ENCODE measurements at places on chromosomes 13 and 19. TPM values are rescaled to one million over a fixed set of nuclear protein-coding genes. Genes with fewer than 3 reads are reported as not detected.

The DPF1 gene
- polyA plus RNA-seq, result 1.6 TPM

The LILRA6 gene
- not detected for polyA plus RNA-seq

The ILF3 gene
- polyA plus RNA-seq, result 139 TPM

The PSG11 gene
- not detected for polyA plus RNA-seq

The ZNF714 gene
- polyA plus RNA-seq, result 4.5 TPM

The PROZ gene
- polyA plus RNA-seq, result not detected

The PRKD2 gene
- polyA plus RNA-seq, result 23.9 TPM

The ACP7 gene
- 1.3 TPM for polyA plus RNA-seq

The RFPL4AL1 gene
- polyA plus RNA-seq, result not detected

The FGF21 gene
- not detected for polyA plus RNA-seq

The TNPO2 gene
- polyA plus RNA-seq, result 118 TPM

The MAST1 gene
- polyA plus RNA-seq, result 0.42 TPM

The TMEM150B gene
- not detected for polyA plus RNA-seq

The GIPC3 gene
- polyA plus RNA-seq, result 0.01 TPM

GRCh38 chr19:17107546-17108452, 32.2 kb downstream of the MYO9B start:
- DNase-seq, result peak; percentile 98

- DNase-seq, result no peak
Measured at GRCh38 chr19:58407658-58408151, 744 bp upstream of the ZNF584 start.

GRCh38 chr13:106528718-106529414, 6.6 kb downstream of the EFNB2 start:
- no peak for DNase-seq

GRCh38 chr19:48393559-48394330, at the start of gene GRIN2D:
Gene GRIN2D (plus strand): TSS chr19:48393668. CDS start chr19:48398393, 4,725 bp downstream.
- DNase-seq, result no peak

GRCh38 chr13:81021284-81021840, 680.4 kb upstream of the SPRY2 start:
- DNase-seq, result no peak

DNA sequence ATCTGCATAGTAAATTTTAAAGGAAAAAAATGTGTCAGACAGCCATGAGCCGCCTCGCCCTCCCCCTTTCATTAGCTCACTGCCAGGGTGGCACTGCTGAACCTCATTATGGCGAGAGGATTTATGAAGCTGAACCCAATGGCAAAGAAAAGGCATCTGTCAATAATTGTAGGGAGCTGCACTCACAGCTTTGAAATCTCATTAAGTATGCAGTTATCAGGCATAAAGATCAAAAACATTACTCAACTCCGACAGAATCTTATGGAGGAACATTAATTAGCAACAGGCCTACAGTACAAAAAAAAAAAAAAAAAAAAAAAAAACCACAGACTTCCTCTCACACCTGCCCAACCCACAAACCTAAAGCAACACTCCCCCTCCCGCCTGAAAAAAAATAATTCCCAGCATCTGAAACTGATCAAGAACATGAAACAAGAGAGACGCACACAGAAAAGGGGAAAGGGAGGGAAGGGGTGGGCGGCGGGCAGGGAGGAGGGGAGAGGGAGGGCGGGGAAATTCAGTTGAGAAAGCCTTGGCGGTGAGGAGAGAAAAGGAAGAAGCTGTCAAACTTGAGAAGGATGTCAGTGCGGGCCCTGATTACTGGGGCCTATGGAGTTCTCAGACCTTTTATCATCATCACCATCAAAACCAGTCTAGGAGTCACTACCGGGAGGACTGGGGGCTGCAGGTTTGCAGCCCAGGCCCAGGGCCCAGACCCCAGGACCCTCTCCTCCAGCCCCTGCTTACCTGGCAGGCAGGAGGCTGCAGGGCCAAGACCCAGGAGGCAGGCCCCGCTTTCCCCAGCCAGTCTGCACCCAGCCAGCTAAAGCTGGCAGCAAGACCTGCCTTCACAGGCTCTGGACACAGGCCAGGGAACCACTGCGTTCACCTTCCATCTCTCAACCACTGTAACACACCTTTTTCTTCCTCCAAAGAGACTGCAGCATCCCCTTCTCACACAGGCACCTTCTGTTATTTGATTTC, 8.9 kb downstream of the TSHZ3 start:
- peak; percentile 54 for DNase-seq

- no peak for DNase-seq
Measured at GRCh38 chr19:49912965-49913685, 15.9 kb upstream of the ATF5 start.

GRCh38 chr19:9070066-9070465, 16.8 kb upstream of the OR1M1 start:
- DNase-seq, result no peak

DNA sequence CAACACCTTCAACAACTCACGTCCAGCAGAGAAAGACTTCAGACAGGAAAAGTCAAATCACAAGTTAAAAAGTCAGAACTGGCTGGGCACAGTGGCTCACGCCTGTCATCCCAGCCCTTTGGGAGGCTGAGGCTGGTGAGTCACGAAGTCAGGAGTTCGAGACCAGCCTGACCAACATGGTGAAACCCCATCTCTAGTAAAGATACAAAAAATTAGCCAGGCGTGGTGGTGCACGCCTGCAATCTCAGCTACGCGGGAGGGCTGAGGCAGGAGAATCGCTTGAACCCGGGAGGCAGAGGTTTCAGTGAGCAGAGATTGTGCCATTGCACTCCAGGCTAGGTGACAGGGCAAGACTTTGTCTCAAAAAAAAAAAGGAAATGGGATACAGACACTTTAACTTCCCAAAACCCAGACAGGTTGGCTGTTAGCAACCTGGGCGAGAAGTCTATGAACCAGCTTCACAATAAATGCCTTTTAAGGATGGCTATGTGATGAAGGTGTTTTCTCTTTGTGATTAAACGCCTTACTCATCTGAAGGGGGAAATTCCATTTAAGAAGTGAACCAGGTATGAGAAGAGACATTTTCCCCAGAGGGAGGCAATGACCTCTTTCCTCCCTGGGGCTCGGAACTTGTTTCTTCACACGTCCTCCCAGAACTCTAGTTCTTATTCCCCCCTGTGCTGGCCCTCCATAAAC, 80.4 kb downstream of the INSR start:
- DNase-seq, result peak; percentile 27

GRCh38 chr13:20247403-20247802, 15.3 kb upstream of the GJB6 start:
- no peak for DNase-seq

GRCh38 chr13:98780451-98780850, 28.0 kb upstream of the SLC15A1 start:
- DNase-seq, result no peak

- no peak for DNase-seq
Measured at GRCh38 chr13:36124236-36124822, 6.9 kb downstream of the DCLK1 start.

GRCh38 chr13:68019901-68020300, 789.8 kb upstream of the PCDH9 start:
- no peak for DNase-seq

DNA sequence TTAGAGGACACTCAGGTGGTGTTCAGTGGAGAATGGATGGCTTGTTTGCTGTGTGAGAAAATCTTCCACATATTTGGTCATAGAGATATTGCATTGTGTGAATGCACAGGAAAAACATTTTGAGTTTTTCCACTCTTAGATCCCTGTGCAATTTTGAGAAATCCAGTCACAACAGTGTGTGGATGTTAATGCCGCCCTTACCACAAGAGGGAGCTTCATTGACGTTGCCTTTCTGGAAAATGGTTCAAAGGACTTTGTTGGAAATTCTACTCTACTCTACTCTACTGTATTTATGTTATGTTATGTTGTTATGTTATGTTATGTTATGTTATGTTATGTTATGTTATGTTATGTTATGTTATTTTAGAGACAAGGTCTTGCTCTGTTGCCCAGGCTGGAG, 13.4 kb downstream of the ZNF20 start:
- DNase-seq, result no peak

DNA sequence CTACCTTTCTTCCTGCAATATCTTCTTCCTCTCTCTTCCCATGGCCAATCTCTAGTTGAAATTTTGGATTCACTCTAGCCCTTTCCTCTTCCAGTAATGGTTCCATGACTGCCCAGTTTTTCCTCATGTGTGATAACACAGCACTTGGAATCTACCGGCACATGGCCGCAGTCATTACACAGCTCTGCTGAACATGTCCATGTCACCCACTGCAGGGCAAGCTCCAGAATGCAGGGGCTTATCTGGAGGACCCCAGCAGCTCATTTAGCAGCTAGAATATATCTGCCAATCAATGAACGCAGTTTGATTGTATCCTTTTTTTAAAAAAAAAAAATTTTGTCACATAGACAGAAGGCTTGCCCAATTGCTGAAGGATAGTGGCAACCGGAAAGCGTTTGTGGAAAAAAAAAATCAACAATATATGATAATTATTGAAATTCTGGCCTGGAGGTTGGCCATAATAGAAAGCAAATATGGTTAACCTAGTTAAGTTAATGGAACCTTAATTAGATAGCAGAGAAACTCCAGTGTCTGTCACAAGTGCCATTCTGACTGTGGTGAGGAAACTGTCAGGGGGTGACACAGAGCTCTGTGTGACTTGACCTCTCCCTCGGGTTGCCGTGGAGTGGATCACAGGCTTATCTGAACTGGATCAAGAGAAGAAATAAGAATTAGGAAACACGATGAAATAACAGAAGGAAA, 426.7 kb downstream of the LIG4 start:
- no peak for DNase-seq

GRCh38 chr19:6586056-6586455, 4.9 kb downstream of the CD70 start:
- no peak for DNase-seq

- no peak for DNase-seq
Measured at GRCh38 chr13:38430796-38431195, 81.1 kb downstream of the UFM1 start.

GRCh38 chr13:30364876-30365275, 57.4 kb upstream of the UBE2L5 start:
- DNase-seq, result no peak

- DNase-seq, result no peak
Measured at GRCh38 chr13:113625965-113626721, 31.9 kb downstream of the ATP4B start.

GRCh38 chr19:3970313-3970807, 539 bp downstream of the DAPK3 start:
- no peak for DNase-seq

DNA sequence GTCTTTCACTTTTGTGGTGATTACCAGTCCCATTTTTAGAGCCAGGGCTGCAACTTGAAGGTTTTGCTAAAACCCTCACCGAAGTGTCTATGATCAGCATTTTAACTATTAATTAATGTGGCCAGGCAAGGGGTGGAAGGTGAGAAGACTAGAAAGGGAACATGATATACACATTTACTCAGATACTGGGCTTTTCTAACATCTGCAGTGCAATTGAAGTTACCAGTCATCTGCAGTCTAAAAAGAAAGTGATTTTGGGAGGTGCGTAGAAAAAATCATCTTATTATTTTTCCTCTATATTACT, 481 bp downstream of the ALOX5AP start:
- no peak for DNase-seq

DNA sequence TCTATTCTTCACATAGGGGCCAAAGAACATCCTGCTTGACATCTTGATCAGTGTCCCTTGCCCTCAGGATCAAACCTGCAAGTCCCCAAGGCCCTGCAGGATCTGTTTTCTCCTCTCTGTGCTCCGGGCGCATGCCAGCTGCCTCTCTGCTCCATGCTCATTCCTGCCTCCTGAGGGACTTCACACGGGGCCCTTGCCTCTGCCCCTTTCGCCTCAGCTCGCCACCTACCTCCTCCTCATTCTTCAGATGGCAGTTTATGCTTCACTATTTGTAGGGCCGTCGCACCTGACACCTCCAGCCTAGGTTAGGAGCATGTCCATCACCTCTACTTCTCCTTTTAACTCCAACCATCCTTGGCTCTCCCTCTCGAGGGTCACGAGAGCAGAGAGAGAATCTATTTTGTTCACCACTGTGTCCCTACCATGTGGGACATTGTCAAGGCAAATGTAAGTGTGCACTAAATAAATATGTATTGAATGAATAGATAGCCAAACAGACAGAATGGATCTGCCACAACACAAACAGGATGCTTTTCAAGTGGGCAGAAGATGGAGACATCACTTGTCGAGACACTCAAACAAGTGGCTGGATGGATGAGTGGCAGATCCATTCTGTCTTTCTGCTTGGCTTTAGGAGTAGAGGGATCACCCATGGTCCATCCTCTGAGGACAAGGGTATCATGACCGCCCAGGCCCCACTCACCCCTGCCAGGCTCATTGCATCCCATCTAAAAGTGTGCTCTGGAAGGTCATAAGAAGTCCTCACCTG, 29.6 kb downstream of the ACTN4 start:
- DNase-seq, result no peak

DNA sequence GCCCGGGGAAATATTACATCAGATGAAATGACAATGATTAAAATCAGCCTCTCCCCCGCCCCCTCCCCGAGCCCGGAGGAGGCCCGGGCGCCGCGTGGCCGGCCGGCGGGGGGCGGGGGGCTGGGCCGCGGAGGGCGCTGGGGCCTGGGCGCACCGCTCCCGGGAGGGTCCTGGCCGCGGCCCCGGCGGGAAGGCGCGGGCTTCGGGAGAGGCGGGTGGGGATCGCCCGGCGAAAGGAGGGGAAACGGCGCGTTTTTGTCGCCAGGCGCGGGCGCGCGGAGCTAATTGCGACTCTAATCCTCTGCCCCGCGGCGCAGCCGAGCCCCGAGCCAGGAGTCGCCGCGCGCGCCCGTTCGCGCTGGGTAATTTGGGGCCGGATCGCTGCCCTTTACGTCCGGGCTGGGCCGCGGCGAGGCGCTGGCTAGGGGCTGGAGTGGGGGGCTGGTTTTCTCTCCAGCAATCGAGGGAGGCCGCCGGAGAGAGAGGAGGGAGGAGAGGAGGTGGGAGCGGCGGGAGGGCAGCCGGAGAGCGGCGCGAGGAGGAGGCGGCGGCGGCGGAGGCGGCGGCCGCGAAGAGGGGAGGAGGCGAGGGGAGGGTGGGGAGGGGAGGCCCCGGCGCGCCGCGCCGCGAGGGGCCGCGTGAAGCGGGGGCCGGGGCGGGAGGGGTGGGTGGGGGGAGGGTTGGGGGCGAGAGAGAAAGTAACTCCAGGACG, at the start of gene KCTD15:
Gene KCTD15, plus strand, starts transcription at position 707 of the 712 bp plus-strand sequence. CDS start 3,585 bp downstream, outside the sequence.
- peak; percentile 60 for DNase-seq

GRCh38 chr19:48498595-48499311, 12.9 kb downstream of the LMTK3 start:
- no peak for DNase-seq

DNA sequence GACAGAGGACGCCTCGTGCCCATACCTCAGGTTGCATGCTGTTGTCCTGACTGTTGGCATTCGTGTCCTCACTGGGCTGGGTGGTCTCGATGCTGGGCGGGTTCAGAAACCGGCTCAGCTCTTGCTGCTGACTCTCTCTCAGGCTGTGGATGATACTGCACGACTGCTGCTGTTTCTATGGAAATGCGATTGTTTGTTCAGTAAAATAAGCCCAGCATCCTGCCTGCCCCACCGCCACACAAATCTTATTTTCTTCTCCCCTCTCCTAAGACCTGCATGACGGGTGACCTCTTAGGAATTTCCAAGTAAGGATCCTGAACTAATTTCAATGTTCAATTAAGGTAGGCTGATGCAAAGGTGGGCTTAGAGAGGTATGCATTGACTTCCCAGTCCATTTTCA, 356.5 kb downstream of the NALCN start:
- DNase-seq, result no peak

Data from mammary epithelial cell (primary cell).